ENCODE measurements at places on chromosomes 1 and 21. TPM values are rescaled to one million over a fixed set of nuclear protein-coding genes. Genes with fewer than 3 reads are reported as not detected.

RNU1-3 gene
- total RNA-seq: 15,401 TPM

GJA9 gene
- not detected for total RNA-seq

BTBD8 gene
- total RNA-seq: 4.5 TPM

ILDR2 gene
- total RNA-seq: 7.3 TPM
